ENCODE measurements at places on chromosomes 2 and 18.
A peak's percentile ranks its signal among the peaks of the same experiment; 100 is the strongest.

DNA sequence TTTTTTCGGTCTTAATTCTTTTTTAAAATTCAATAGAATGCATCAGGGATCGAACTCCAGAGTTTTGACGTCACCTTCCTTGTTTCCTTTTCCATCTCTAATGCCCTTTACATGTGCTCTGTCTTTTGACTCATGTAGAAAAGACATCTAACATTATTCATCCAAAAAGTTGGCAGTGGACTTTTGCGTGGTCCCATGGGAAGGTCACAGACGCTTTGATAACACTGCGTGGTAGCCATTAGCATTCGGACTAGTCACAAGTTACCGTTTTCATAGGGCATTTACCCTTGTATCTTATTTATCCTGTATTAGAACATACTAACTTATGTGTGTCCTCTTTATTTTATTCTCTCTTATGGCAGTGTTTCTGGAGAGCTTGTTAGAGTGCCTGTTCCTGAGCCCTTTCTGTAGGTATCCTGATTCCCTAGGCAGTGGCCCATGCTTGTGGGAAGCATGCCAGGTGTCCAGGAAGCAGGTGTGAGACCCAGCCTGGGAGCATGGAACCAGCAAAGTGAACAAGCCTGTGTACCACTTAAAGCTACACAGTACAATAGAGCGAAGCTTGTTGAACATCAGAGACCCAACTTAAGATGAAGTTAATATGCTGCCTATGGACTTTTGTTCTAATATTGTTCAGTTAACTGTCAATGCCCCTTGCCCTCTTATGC is 73.6 kb upstream of the RBM44 start:
- DNase-seq = no peak

DNA sequence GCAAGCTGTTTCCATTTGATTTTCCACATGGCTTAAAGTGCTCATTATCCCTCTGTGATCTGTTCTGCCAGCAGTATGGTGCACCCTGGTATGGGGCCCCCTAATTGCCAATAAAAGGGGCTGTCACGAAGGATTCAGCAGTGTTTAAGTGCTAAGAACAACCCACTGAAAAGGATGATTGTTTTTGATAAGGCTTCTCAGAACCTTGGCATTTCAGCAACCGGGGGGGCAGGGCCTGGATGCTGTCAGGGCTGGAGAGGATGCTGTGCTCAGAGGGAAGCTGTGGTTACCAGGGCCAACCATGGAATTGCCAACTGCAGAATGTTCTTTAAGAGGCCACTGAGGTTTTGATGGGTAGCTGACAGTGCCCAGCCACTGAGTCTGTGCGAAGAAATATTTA is 117.8 kb downstream of the CTIF start:
- DNase-seq = no peak

GRCh38 chr2:38601463-38602135 is 1.1 kb downstream of the HNRNPLL start:
- DNase-seq = peak; percentile 33

GRCh38 chr2:223020971-223021675 is 30.9 kb upstream of the KCNE4 start:
- DNase-seq = no peak

DNA sequence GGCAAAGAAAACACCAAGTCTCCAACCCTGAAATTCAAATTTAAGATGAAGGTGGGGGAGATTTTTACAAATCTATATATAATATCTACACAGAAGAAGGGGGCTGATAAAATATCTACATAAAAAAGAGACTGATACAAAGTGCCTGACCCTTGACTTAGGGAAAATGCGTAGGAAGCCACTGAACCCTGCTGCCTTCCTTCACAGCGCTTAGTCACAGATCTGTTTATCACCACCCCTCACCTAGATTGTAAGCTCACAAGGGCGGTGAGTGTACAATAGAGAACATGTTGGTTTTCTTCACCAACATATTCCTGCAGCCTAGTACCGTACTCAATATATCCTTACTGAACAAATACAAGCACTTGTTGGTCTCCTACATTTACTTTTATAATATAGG is 54.3 kb downstream of the NOL10 start:
- DNase-seq = no peak

DNA sequence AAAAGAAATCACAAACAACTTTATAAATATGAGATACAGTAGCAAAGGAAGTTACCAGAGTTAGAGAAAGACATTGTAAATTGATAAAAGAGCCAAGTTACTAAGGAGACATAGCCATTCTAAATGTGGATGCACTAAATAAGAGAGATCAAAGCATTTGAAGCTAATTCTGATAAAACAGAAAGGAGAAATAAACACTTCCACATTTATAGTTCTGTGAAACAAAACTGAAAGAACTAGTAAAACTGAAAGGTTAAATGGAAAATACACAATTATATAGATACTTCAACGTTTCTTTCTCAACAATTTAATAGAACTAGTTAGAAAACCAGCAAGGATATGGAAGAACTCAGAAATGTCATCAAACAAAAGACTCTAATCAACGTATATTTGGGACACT is 309.0 kb upstream of the CDH2 start:
- DNase-seq = no peak

- DNase-seq = no peak
Measured at GRCh38 chr18:79156327-79156726, 87.1 kb downstream of the ATP9B start.

- DNase-seq = peak; percentile 16
Measured at GRCh38 chr2:179020156-179020750, 29.7 kb downstream of the CCDC141 start.

GRCh38 chr18:56992777-56993176 is 154.1 kb upstream of the BOD1L2 start:
- no peak for DNase-seq

GRCh38 chr2:8159966-8160603 is 521.8 kb upstream of the ID2 start:
- no peak for DNase-seq

GRCh38 chr2:185664384-185664783 is 74.2 kb upstream of the FSIP2 start:
- DNase-seq = no peak
